ENCODE measurements at places on chromosomes 2 and 18.

DNA sequence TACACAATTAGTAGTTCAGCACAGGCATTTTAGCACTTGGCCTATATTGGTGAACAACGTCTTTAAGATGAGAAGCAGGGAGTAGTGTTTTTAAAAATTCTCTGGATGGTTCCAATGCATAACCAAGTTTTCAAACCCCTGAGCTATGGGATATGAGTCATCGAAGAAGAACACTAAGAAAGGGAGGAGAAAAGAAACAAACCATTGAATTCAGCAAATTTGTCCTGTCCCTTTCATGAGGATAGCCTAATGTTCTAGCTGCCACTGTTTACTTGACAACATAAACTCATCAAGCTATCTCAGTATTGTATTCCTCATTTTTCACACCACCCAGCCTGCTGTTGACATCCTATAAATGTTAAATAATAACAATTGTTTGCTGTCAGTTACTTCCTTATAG is 158.0 kb downstream of the BARD1 start:
- no peak for DNase-seq

DNA sequence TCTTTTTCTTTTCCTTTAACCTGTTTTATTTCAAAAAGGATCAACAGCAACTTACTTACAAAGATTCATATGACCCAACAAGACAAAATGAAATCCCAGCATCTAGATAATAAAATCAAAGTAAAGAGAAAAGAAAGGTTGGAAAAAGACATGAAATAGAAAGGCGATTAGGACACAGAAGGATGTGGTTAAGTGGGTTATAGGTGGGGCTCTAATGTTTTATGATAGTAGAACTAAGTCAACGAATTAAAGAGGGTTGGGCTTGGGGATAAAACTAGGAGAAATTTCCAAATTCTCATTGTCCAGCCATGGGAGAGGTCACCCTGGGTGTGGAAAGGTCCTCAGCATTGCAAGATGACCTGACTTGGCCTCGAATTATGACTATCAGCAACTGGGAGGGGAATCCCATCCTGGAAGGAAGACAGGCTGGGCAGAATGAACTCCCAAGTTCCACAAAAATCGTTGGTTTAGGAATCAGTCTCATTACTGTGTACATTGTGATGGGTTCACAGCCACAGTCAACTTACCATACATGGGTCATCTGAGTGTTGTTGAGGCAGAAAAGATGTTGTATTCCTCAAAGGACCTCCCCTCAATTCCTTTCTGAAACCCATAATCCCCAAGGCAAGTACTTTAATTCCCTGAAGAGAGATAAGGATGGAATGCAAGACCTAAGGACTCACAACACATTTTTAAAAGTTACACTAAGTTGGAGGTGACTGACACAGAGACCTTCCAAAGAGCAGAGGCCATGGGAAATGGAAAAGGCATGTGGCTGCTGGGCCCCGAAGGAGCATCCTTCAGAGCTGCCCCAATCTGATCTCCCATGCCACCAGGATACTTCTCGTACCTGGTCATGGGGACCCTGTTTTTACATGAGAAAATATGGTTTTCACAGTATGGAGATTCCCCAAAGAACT is 167.6 kb downstream of the UXS1 start:
- DNase-seq: peak; percentile 1

DNA sequence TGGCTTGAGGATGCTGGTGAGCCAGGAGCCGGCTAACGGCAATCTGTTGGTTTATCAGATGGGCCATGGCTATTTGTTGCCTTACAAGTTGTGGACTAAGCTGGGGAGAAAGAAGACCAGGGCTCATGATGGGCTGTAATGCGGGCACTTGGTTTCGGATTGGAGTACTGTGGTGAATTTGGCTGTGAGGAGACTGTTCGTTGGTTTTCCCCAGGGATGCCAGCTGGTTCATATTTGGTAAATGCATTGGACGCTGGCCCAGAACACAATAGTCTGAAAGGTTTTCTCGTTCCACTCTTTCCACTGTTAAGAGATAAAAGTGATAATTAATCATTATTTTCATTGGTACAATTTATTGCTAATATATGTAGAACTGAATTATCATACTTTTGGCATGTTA is 108.9 kb downstream of the SATB2 start:
- no peak for DNase-seq

DNA sequence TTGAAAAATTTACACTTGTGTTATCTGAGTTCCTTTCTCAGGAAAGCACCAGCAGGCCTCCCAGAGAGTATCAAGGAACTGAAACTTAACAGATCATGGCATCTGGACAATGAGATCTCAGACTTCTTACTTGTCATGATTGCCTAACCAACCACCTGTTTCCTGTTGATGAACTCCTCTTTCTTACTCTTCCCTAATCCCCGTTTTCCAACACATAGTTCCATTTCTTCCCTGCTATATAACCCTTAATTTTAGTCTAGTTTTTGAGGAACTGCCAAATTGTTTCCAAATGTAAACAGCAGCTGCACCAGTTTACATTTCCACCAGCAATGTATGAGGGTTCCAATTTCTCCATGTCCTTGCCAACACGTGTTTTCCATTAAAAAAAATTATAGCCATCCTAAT is 6.1 kb upstream of the FAM171B start:
- DNase-seq: peak; percentile 19

DNA sequence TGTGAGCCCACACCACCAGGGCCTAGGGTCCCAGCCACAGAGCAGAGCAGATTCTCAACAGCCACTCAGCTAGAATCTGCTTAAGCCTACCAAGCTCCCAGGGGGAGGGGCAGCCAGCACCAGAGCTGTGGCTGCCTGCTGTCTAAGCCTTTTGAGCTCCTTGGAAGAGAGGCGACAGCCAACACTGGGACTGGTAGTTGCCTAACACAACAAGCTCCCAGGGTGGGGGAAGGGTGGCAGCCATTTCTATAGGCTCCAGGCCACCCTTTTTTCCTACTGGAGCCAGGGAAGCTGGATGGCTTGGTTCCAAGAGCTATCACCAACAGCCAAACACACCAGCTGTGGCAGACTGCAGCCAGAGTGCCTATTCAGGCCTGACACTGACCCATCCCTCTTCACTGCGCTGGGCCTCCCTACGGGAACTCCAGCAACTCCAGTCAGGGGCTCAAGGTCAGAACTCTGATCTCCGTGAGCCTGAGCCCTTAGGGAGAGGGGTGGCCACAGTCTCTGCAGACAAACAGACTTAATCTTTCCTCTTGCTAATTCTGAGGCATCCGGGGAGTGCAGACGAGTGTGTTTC is 1824.3 kb upstream of the CELF4 start:
- DNase-seq: peak; percentile 6

DNA sequence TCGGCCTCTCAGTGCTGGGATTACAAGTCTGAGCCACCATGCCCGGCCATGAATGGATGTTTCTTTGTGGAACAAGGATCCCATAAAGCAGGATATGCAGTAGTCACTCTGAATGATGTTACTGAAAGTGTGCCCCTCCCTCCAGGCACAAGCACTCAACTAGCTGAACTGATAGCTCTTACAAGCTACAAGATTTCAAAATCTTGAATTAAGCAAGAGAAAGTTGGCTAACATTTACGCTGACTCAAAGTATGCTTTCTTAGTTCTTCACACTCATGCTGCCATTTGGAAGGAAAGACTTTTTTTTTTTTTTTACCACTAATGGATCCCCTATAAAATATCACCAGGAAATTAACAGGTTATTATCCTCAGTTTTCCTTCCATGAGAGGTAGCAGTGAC is 549.0 kb upstream of the PKDCC start:
- DNase-seq: peak; percentile 5

DNA sequence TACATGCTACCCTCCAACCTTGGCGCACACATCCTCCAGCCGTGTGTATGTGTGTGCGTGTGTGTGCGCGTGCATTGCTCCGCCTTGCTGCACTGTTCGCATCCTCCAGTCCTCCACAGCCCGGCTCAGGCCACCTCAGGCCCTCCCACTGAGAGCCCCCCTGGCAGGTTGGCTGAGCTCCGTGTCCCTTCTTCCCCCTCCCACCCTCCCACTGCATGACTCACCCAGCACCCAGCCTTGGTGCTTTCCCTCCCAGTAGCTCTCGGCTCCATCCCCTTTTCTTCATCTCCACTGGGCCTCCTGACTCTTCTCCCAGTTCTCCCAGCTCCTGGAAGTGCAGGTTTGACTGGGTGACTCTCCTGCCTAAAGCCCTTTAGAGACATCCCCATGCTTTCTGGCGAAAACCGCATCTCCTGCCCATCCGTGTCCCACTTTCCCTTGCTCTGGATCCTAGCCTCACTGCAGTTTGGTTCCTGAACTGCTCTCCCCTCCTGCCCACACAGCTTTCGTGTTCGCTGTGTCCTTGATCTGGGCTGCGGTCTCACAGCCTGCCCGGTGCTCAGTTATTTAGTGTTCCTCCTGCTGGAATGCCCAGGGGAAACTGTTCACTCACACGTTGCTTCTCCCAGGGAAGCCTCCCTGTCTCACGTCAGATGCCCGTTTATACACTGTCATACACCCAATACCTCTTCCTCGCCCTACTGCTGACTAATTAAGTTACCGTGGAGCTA is 4.9 kb downstream of the TMEM177 start:
- DNase-seq: peak; percentile 78

GRCh38 chr2:128442053-128442751 is 123.5 kb upstream of the HS6ST1 start:
- no peak for DNase-seq

DNA sequence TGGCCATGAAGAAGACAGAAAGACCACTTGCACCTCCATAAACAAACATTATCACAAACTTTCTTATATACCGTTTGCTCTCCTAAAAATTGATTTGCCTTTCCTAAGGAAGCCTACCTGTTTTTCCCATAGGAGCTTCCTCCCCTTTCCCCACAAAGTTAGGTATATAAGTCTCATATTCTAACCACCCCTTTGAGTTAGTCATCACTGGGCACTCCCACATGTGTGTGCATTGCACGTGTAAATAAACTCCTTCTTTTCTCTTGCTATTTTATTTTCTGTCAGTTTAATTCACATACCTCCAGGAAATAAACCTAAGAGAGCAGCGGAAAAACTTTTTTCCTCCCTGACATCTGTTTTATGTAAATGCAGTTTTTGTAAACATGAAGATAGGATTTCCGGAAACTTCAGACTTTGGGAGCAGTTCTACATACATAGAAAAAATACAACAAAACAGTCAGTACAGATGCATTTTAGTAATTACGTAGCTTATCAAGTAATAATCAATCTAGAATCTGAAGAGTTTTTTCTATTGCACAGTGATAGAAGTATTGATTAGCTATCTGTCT is 46.6 kb downstream of the PLCL1 start:
- peak; percentile 23 for DNase-seq

DNA sequence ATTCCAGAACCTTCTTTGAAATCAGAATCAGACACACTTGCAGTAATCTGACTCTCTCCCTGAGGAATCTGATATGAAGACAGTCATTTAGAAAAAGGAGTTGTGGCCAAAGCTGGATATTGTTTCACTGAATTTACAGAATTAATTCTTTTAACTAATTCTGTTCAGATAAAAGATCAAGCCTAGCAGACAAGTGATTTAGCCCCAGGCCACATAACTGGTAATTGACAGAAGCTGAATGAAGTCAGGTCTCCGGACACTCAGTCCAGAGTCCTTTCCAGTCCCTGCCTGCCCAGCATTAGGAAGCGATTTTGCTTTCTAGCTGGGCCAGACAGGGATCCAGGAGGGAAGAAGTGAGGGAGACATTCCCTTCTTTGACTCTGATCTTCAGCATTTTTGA is 110.7 kb upstream of the AQP4 start:
- no peak for DNase-seq

DNA sequence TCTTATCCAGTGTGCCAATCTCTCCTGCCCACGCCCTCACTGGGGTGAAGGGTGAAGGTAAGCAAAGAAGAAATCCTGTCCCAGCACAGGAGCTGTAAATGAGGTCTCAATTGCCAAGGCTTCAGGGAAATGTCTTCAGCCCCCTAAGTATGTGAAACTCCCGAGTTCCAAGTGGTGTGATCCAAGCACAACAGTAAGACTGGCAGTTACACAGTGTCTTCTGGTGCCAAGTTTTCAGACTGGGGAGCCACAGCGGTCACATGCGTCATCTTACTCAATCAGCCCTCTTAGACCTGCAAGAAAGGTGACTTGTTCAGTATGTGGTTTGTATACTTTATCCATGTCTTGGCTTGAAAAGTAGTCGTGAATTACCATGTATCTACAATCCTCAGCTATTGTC is 55.0 kb upstream of the SPRED2 start:
- DNase-seq: no peak

DNA sequence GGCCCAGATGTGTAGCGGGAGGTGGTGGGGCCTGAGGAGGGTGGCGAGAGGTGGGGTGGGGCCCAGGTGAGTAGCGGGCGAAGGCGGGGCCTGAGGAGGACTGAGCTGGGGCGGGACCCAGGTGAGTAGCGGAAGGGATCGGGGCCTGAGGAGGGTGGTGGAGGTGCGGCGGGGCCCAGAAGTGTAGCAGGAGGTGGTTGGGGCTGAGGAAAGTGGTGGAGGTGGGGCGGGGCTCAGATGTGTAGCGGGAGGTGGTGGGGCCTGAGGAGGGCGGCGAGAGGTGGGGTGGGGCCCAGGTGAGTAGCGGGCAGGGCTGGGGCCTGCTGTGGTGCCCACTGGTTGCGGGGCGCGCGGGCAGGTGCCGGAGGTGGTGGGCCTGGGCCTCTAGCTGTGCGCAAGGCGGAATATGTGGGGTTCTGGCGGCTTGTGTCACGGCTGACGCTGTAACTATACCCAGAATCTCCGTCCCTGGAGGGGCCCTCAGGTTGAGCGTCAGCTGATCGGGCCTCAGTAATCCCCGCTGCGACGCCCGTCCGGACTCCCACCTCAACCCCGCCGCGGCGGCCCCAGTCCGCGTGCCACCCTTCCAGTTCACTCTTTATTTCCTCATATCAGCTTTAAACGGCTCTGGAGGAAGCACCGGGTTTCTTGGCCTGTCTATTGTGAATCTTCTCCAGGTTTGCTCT is 866 bp upstream of the SF3B6 start:
- no peak for DNase-seq

DNA sequence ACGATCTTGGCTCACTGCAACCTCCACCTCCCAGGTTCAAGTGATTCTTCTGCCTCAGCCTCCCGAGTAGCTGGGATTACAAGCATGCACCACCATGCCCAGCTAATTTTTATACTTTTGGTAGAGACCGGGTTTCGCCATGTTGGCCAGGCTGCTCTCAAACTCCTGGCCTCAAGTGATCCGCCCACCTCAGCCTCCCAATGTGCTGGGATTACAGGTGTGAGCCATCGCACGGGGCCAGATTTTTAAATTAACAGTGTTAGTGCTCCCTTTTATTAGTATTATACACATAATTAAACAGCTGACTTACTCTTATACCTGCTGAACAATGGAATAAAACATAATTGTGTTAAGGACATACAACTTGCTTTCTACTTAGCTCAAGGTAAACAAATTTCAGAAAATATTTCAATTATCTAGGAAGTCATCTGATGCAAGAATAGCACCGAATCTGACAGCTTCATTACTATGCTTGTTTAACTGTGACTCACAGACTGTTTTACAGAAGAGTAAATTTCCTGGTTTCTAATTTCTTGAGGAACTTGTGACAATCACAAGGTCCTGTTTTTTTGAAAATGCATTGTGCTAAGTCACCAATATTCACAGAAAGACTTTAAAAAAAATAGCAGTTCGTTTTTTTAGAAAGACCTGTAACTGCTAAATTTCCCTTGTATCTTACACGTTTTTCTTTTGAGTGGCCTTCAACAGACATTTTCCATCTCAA is 51.2 kb downstream of the SPIRE1 start:
- peak; percentile 60 for DNase-seq
